Epithelial cell of proximal tubule (primary cell): ENCODE measurements at places on chromosomes 11 and 22. TPM values are rescaled to one million over a fixed set of nuclear protein-coding genes. Genes with fewer than 3 reads are reported as not detected.

Gene DENND6B
- 1.2 and 4.4 TPM in 2 replicates for total RNA-seq

Gene MMP12
- not detected in 2 replicates for total RNA-seq

DNA sequence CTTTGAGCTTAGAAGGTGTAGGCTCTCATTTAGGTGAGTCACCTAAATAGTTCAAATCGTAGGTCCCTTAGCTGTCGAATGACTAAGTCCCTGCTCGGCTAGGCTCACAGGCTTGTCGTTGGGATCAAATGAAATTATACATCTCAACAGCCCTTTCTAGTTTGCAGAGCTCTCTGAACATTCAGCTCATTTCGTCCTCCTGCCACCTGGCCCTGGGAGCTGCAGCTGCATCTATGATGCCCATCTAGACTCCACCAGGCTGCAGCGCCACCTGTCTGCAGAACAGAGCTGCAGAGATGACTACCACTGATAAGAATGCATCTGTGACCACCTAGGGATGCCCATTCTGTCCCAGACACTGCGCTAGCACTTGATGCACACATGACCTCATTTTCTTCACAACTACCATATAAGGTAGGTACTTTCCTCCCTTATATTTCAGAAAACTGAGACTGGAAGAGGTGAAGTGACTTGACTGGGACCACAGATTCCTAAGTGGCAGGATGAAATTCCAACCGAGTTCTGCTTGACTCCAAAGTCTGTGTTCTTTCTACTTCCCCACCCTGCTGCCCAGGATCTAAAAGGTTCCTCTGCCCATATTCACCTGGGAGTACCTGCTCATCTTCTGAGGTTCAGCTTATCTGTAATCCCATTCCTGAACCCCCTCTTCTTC, 141.1 kb upstream of the NARS2 start:
- DNase-seq: peak; percentile 66

GRCh38 chr22:48175721-48176120, 1413.3 kb downstream of the TBC1D22A start:
- no peak for DNase-seq

Gene TRIM22
- total RNA-seq: 8.2 and 18.9 TPM in 2 replicates

Gene PKNOX2
- 0.14 TPM in 1 of 2 replicates, not detected in the other for total RNA-seq

GRCh38 chr11:93330446-93330984, at the start of gene DEUP1:
Gene DEUP1 (plus strand): TSS chr11:93330742. CDS start chr11:93332260, 1,518 bp downstream.
- DNase-seq: no peak

Gene SLC5A1
- not detected in 2 replicates for total RNA-seq

- DNase-seq: no peak
These were observed 22.0 kb downstream of the BDNF start for GRCh38 chr11:27678242-27678641.

Gene POTEH
- not detected in 2 replicates for total RNA-seq

Gene KRTAP5-8
- total RNA-seq: not detected in 2 replicates
